ENCODE measurements at places on chromosomes 6 and 20.

DNA sequence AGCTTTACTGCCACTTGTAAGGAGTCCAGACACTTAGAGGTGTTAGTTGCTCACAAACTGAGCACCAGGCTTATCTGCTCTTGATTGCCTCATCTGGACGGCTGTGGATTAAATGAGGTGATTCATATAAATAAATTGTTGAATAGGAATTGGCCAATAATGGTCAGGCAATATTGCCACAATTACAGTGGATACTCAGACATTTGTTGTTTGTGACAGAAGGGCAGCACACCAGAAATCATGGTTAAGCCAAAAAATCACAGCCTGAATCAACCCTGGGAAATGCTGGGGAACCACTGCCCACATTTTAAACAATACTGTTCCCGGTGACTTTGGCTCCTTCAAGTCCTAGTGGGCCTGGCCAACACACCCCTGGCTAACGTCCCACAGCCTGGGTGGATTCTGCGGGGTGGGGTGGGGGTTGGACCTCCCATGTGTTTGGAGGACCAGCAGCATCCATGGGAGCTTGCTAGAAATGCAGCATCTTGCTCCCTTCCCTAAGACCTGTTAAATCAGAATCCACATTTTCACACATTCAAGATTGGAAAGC, 29.5 kb upstream of the SPDEF start:
- no peak for DNase-seq

- DNase-seq = peak; percentile 21
These were observed 48.5 kb upstream of the PDYN start for GRCh38 chr20:2042400-2042799.

DNA sequence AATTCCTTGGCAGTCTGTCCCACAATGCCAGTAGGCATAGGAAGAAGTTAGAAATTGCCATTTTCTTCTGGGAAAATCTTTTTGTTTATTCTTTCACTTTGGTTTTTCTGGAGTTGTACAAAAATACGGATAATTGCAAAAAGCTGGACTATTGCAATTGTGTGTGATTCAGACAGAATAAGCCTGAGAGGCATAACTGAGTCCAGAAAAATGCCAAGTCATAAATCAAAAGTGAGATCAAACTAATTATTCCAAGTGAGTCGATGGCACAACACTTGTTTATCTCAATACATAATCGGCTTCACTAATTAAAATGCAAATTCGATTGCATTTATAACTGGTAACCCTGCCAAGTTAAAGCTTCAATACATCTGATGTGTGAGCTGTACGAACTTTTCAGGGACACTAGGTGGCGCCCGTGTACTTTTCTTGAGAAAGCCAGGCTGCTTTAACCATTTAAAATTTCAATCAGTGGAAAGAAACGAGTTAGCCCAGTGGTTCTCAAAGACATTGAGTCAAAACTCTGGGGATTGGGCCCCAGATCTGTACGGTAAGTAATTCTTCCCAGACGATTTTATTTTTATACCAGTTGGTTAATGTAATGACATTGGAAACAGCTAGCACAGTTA, 102.6 kb downstream of the LAMP5 start:
- DNase-seq = peak; percentile 70

GRCh38 chr6:924661-925060, 231.7 kb upstream of the EXOC2 start:
- DNase-seq = no peak

DNA sequence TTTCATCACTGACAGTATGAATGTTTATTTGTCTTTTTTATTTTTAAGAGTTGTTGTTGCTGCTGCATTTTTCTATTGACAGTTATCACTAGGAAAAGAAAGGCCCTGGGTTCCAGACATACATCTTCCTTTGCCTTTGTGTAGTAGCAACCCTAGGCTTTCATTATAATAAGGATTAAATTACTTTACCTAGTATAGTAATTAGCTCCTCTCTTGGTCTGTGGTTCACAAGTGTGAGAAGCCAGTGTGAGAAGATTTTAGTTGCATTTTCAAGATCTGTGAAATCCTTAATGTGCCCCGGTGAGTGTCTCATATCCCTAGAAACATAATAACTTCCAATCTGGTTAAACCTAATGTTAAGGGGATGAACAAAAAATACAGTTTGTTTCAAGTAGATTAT, 799.3 kb upstream of the MAP3K7 start:
- no peak for DNase-seq

DNA sequence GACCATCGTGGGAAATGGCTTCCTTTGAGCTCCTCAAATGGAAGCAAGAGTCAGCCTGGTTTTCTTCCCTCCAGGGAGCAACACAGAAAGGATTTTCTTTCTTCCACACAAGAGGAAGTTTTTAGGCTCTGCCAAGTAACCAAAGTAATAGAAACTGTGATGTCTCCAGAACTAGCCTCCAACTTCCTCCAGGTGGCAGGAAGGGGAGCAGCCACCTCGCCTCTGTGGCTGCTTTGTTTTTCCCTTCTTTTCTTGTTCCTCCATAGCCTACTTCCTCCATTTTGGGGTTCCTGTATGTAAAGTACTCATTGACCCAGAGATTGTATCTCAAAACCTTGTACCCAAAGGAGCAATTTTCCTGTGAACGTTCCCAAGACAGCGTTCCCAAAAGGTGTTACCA, 32.7 kb upstream of the CCR6 start:
- peak; percentile 14 for DNase-seq

DNA sequence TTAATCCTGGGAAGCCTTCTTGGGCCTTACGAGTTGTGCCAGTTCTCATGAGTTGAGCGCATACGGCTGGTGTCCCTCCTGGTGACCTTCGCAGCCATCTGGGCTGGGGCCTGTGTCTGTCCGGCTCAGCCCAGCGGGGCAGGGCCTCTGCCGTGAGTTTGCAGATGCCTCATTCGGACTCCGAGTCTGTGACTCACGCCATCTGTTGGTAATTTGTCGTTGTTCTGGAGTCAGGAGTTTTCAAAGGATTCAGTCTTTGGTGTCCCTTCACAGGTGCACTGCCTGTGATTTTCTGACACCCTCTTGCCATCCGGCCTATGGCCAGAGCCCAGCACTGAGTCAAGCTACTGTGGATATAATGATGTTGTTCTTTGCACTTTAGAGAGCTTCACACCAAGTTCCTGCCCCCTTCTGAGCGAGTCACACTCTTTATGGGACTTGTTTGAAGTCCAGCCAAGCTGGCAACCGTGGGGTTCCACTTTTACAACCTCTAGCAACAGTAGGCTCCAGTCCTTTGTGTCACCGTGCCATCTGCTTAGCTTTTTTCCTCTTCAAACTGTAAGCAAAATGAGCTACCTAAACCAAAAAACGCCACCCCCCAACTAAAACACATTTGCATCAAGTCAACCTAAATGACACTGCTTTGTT, 175.6 kb downstream of the AIG1 start:
- no peak for DNase-seq

DNA sequence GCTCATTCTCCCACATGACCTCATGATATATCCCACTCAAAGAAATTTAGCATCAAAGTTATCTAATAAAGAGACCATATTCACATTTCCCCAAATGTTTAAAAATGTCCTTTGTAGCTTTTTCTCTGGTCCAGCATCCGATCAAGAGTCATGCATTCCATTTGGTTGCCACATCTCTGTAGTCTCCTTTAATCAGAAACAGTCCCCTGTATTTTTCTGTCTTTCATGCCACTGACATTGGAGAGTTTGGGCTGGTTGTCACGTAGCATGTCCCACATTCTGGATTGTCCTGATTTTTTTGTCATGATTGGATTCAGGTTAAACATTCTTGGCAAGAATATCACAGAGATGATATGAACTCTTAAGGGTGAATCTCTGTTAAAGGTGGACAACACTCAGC, 55.7 kb downstream of the SNX5 start:
- no peak for DNase-seq

- DNase-seq = peak; percentile 72
These were observed 3.9 kb upstream of the CST9 start for GRCh38 chr20:23609486-23610109.

DNA sequence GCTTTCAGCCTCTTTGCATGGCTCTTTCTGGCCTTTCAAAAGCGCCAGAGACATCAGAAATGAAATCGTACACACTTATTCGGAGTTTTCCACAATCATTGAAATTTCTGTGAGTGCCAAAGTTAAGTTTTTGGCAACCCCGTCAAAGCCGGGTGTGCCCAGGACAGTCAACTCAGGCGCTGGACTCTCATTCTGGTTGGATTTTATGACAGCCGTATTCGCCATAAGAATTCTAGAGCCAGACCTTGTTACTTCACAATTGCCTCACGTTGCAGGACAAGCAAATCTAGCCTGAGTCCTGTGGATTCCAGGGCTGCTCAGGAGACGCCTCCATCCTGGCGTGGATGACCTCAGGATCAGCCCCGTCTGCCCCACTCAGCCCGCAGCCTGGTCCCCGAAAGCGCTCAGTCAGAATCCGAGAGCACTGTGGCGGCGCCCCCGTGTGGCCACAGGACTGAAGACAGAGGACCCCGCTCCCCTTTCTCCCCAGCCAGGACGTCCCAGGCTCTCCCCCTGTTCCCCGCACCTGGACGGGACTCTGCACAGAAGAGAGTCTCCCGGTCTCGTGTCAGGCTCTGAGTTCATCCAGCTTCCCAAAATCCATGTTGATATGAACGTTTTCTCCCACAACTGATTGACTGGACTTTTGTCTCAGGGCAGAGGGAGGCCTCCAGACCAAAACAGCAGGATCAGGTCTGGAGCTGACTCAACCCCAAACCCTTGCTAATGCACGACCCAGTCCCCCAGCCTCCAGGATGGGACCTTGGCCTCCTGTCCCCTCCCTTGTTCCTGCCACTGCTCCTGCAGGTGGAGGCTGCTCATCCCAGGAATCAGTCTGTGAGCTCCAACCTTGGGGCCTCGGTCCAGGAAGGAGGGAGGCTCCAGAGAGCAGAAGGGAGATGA, 38.2 kb downstream of the MICA start:
- DNase-seq = peak; percentile 75

DNA sequence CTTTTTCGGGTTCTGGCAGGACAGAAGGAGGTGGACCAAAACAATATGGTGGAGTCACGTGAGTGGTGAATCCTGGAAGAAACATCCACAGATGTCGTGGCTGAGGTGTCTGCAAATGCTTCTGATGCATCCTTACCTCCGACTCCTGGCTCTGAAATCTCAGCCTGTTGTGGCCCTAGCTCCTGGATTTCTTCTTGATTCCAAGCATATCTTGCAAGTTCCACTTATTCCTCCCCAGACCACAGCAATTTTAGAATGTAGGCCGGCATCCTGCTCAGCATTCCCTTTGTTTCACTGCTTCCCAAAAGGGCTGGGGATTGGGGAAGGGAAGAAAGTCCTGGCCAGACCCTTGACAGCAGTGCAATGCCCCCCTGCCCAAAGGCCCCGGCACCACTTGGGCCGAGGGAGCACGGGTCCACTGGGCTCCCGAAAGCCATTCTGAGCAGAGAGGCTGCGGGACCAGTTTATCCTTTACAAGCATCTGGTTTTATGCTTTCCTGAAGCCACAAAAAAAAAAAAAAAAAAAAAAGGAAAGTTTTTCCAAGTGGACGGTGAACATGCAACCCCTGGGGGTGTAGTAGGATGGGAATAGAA, 200.9 kb upstream of the RNF24 start:
- DNase-seq = no peak

DNA sequence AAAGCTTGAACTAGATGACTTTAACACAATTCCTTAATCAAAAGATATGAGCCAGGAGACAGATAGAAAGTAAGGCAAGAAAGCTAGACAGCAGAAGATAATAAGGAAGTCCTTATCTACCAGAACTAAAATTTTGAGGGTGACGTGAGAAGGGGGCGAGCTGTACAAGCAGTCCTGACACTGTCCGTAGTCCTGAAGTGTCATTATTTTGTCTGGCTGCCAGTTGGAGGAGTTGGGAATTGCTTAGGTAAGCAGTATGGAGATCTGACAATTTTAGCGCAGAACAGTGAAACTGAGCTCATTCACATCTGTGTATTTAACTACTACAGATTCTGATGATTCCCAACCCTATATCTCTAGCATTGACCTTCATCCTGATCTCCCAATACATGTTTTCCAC, 25.8 kb upstream of the CEP85L start:
- no peak for DNase-seq

DNA sequence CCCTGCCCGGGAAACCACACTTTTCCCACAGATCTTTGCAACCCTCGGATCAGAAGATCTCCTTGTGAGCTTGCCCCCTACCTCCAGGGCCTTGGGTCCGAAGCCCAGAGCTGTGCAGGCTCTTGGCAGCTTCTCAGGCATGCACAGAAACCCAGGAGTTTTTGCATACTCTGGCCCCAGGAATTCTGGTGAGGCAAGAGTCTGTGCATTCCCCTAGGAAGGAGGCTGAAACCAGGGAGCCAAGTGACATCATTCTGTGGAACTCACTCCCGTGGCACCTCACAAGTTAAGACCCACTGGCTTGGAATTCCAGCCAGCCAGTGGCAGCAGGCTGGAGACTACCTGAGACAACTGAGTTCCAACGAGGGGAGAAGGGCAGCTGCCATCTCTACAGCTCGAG, 100.1 kb downstream of the TNFRSF21 start:
- no peak for DNase-seq

- peak; percentile 81 for DNase-seq
These were observed 1.7 kb downstream of the CDC25B start for GRCh38 chr20:3797592-3798372.

- DNase-seq = no peak
These were observed 132.5 kb upstream of the NEDD9 start for GRCh38 chr6:11364971-11365397.

DNA sequence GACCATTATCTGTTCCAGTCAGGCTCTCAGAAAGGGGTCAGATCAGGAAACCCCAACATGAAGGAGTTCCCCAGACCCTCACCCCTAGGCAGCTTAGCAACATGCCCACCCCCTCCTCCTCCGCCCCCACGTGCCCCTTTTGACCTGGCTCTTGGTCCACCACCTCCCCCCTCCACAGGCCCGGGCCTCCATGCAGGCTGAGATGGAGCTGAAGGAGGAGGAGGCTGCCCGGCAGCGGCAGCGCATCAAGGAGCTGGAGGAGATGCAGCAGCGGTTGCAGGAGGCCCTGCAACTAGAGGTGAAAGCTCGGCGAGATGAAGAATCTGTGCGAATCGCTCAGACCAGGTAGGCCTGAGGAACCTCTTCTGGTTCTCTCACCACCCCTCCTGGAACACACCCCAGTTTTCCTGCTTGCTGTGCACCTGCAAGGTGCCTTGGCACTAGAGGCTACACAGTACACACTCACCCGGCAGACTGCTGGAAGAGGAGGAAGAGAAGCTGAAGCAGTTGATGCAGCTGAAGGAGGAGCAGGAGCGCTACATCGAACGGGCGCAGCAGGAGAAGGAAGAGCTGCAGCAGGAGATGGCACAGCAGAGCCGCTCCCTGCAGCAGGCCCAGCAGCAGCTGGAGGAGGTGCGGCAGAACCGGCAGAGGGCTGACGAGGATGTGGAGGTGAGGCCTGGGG, 21.9 kb downstream of the DEF6 start:
- no peak for DNase-seq
